ENCODE measurements at places on chromosomes 4 and X. TPM values are rescaled to one million over a fixed set of nuclear protein-coding genes. Genes with fewer than 3 reads are reported as not detected.

GDPD2 gene
- 1.5 TPM for total RNA-seq

NOX1 gene
- 0.78 TPM for total RNA-seq

SCML1 gene
- total RNA-seq = 16.4 TPM

GRCh38 chrX:14356401-14356800 is 172.9 kb upstream of the GLRA2 start:
- no peak for DNase-seq

DNA sequence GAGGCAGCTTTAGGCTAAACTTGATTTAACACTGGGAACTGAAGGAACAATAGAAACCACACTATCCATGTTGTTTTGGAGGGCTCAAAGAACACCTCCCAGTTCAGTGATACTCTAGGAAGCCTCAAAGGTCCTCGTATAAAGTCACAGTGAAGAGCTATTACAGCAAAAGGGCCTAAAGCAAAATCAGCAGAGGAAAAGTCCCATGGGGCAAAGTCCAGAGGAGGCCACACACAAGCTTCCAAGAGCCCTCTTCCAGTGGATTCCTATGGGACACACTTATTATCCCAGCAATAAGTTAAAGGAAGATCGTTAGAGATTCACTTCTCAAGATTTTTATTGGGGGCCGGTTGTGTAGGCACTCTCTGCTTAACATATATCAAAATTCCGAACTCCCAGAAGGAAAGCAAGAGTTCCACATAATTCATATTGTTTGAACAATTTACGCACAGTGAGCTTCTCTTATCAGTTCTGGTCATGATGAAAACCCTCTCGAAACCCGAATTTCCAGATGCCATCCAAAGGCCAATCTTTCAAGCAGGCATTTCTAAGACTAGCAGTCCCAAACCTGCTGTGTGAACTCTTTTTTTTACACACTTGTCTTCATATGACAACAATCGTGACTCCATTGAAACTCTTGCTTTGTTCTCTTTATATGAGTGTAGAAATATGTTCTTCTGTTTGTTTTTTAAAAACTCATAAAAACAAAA is 53.7 kb downstream of the ANXA5 start:
- DNase-seq = no peak
